ENCODE measurements at places on chromosomes 3 and 15. TPM values are rescaled to one million over a fixed set of nuclear protein-coding genes. Genes with fewer than 3 reads are reported as not detected.

The COX5A gene
- 34.6 TPM for total RNA-seq

The GOLGA8R gene
- 1.9 TPM for total RNA-seq

The DISP2 gene
- under 0.01 TPM for total RNA-seq

The ADGRG7 gene
- 1.1 TPM for total RNA-seq

The IL17RE gene
- 2.0 TPM for total RNA-seq

The ATP13A4 gene
- total RNA-seq = 0.50 TPM

The TMF1 gene
- 55.4 TPM for total RNA-seq

The C3orf52 gene
- 17.2 TPM for total RNA-seq

The PRKCI gene
- total RNA-seq = 55.7 TPM

The HOMER2 gene
- 11.0 TPM for total RNA-seq

The C3orf85 gene
- not detected for total RNA-seq

The OXTR gene
- total RNA-seq = 12.1 TPM

The COL6A6 gene
- 0.11 TPM for total RNA-seq

The NDN gene
- 59.1 TPM for total RNA-seq

The SPSB4 gene
- not detected for total RNA-seq

The BCL2A1 gene
- total RNA-seq = 4.9 TPM

The BHLHE40 gene
- 15.9 TPM for total RNA-seq

The ANKUB1 gene
- not detected for total RNA-seq

The CMC1 gene
- total RNA-seq = 5.1 TPM

The UCN2 gene
- total RNA-seq = 1.2 TPM

The OCA2 gene
- not detected for total RNA-seq

The SETMAR gene
- 11.5 TPM for total RNA-seq

The PRICKLE2 gene
- total RNA-seq = 28.5 TPM

The ASB14 gene
- total RNA-seq = under 0.01 TPM

The GADL1 gene
- under 0.01 TPM for total RNA-seq

The RTP3 gene
- not detected for total RNA-seq

The CFAP100 gene
- total RNA-seq = not detected

The TATDN2 gene
- 12.9 TPM for total RNA-seq

The PAQR9 gene
- total RNA-seq = not detected

The SLC9C1 gene
- total RNA-seq = 0.12 TPM

The CASR gene
- not detected for total RNA-seq

The ACP3 gene
- 27.1 TPM for total RNA-seq

The EEF1AKMT4 gene
- total RNA-seq = 1.6 TPM

The FBXO40 gene
- total RNA-seq = under 0.01 TPM

The BSN gene
- total RNA-seq = under 0.01 TPM

The AADACL2 gene
- total RNA-seq = not detected

The SERPINI2 gene
- not detected for total RNA-seq

The FAM3D gene
- total RNA-seq = not detected

The CD200 gene
- total RNA-seq = 0.44 TPM

The UNC13C gene
- total RNA-seq = not detected

The CEP70 gene
- total RNA-seq = 60.1 TPM

The CDHR4 gene
- total RNA-seq = 0.12 TPM

The SLC6A20 gene
- not detected for total RNA-seq

The SKOR1 gene
- total RNA-seq = 0.12 TPM

The RPL39L gene
- 65.0 TPM for total RNA-seq

The CPNE4 gene
- total RNA-seq = not detected

The C2CD4B gene
- 0.25 TPM for total RNA-seq

The ARGFX gene
- total RNA-seq = not detected

The LEKR1 gene
- 1.3 TPM for total RNA-seq

The SYNPR gene
- total RNA-seq = not detected

The UACA gene
- 152 TPM for total RNA-seq

The PLA2G4B gene
- total RNA-seq = 1.2 TPM
